NCI-H1436 (cell line): ENCODE measurements at places on chromosomes 5 and 9.

GRCh38 chr5:39755452-39755851, 330.7 kb upstream of the DAB2 start:
- no peak for DNase-seq

DNA sequence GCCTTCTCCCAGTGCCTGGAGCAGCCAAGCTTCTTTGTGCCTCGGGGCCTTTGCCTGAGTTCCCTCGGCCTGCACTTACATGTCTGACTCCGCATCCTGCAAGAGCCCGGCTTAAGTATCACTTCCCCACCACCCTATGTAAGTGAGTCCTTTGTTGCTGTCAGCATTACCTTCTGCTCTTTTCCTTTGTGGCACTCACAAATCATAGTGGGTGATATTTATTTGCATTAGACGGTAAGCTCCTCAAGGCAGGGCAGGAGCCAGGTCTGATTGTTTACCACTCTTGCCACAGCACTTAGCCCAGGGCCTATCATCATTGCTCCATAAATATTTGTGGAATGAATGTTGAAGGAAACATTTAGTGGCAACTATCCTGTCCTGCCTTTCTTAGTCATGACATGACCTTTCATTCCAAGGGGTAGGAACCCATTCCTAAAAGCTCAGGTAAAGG, 4.8 kb downstream of the GM2A start:
- DNase-seq: no peak

DNA sequence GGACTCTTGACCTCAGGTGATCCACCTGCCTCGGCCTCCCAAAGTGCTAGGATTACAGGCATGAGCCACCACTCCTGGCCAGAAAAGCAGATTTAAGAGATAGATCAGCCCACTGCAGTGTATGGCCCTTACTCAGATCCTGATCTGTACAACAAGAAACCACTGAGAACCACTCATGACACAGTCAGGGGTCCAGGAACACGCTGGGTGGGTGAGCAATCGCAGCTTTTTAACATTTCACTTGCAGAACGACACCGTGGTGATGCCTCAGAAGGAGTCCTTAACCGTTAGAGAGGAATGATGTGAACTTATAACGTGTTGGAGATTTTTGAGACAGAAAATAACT, 45.3 kb upstream of the NSMF start:
- no peak for DNase-seq

DNA sequence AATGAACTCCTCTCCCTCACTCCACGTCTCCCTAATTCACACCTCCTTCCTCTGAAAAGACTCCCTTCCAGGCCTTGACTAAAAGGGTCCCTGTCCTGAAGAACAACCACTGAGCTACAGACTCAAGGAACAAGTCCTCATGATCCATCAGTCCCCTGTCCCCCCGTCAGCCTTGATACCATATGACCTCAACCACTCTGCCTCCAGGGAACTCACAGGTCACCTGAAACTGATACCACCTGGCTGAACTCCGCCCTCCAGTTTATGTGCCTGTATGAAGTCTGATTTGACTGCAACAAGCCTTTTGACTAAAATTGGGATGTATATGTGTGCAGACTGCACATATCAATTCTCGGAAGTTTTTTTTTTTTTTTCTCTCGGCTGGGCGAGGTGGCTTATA, 88.7 kb downstream of the UGCG start:
- no peak for DNase-seq

DNA sequence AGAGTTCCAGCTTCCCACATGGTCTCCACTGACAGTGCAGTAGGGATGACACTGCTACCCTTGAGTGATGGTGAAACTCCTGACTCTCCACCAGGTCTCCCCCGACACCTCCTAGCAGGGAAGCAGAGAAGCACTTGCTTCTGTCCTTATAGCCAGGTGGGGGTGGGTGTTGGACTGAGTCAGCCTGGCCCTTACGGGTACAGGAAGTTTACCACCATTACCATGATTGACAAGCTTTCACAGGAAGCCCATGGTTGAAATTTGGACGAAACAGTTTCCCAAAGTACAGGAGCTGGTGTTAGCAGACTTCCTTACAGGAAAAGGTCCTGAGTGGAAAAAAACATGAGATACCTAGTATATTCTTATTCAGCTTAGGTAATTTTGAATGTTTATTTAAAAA, 3.1 kb upstream of the FBXL7 start:
- DNase-seq: no peak

DNA sequence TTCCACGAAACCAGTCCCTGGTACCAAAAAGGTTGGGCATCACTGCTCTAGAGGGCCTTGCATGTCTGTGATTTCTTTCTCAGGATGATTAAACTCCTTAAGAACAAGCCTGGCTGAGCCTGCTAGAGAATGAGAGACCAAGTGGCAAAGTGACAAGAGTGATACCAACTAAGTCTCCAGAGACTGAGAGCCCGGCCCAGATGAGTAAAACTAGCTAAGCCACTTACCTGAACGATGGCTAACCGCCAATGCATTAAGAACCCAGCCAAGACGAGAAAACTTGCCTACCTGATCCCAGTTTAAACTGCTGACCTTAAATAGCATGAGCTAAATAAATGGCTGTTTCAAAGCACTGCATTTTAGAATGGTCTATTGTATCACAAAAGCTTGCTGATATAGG, 5.6 kb upstream of the CCDC152 start:
- no peak for DNase-seq

DNA sequence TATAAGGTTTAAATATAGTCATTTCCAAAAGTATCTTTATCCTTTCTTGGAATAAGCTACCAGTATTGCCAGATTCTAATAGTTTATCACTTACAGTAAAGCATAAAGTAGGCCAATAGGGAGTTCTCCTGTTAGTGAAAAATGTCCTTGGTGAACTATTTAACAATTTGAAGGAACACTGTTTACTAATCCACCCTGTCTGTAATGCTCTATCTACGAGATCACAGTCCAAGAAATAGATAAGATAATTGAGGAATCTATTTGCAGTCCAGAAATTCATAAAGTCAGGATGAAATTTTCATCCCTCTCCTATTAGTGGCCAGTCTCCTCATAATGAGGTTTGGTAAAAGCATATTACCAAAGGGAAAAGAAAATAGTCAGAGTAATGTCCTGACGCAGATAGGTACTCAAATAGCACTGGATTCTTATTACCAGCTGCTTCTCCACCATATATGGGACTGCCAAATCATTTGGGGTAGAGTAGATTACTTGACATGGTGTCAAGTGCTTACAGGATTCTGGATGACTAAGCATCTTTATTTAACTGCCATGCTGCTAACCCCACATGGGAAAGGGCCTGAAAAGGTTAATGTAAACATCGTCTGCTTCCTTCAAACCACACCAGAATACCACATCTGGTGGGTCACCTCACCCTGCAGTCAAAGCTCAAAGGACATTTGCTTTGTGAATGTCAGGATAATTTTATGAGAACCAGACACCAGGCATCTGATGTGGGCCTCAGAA, 808.1 kb downstream of the EFNA5 start:
- DNase-seq: no peak

- DNase-seq: no peak
Observed at GRCh38 chr5:151483647-151484046, 36.2 kb downstream of the SLC36A1 start.

DNA sequence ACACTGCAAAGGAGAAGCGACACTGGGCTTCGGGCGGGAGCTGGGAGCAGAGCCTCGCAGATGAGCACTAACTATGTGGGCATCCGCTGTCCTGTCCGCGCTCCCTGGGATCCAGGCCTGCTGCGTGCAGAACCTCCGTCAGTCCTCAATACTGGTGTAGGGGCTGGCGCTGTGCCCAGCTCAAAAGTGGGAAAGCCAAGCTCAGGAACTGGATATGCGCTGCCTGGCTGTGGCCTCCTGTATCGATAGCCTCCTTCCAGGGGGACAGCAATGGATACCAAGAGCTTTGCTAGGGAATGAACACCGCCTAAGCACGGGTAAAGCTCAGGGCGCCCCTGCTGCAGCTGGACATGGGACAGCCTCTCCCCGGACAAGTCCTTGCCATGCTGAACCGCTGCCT, 270.4 kb downstream of the NSG2 start:
- no peak for DNase-seq

DNA sequence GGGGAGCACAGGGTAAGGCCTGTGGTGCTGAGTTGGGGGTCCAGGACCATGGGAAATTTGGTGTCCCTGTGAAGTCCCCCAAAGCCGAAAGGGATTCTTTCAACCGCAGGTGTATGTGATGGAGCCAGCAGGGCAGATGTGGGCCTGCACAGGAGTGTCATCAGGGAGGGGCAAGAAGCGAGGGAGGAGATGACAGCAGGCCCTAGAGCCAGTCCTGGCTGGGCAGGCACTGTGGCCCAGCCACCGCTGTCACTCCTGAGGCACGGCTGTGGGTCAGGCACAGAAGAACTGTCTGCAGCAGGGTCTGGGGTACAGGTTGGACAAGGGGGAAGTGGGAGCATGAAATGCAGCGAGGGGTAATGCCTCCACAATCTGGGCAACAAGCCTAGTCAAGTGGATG, 4.8 kb downstream of the HK3 start:
- DNase-seq: no peak

GRCh38 chr5:58764199-58764598, 181.3 kb downstream of the RAB3C start:
- DNase-seq: no peak

GRCh38 chr9:37512437-37512836, 26.7 kb downstream of the POLR1E start:
- DNase-seq: no peak

- DNase-seq: no peak
Observed at GRCh38 chr5:140641716-140642115, 2.5 kb downstream of the TMCO6 start.

DNA sequence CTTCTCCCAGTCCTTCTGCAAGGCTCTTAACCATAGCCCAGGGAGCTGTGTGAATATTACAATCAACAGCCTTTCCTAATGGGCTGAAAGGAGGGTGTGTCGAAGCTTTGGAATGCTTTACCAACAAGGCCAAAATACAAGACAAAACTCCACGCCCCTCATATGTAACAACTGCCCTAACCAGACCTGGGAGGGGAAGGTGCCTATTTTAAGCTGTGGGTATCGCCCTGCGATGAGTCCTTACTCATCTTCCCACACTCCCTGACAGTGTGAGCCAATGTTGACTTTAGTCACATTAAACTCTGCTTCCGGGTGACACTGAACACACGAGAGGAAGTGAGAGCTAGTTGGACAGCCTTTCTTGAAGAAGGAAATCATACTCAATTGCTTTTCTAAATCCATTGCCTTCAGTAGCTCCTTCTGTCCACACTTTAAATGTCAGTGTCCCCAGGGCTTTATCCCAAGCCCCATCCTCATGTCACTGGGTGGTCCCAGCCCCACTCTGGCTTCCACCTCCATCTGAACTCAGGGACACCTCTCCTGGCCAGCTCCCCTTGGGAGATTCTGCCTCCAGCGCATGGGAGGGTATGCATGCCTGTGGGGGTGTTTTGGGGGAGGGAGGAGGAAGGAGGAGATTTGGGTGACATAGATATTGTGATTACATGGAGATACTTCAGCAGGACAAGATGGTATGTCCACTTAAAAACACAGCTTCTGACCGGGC, 6.5 kb upstream of the TBC1D9B start:
- DNase-seq: no peak

DNA sequence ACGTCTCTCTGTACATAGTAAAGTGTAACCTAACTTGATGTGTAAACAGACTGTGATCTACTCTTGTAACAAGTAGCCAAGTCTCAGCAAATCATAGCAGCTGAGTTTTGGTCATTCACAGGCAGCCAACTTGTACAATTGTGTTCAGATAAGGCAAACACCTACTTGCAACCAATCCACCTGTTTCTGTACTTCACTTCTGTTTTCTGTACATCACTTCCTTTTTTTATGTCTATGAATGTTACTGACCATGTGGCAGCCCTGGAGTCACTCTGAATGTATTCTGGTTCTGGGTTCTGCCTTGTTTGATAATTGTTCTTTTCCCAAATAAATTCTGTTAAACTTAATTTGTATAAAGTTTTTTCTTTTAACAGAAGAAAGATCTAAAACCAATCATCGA, 26.0 kb downstream of the RLN2 start:
- DNase-seq: no peak

- DNase-seq: no peak
Observed at GRCh38 chr5:157241483-157241882, 24.4 kb upstream of the CYFIP2 start.

DNA sequence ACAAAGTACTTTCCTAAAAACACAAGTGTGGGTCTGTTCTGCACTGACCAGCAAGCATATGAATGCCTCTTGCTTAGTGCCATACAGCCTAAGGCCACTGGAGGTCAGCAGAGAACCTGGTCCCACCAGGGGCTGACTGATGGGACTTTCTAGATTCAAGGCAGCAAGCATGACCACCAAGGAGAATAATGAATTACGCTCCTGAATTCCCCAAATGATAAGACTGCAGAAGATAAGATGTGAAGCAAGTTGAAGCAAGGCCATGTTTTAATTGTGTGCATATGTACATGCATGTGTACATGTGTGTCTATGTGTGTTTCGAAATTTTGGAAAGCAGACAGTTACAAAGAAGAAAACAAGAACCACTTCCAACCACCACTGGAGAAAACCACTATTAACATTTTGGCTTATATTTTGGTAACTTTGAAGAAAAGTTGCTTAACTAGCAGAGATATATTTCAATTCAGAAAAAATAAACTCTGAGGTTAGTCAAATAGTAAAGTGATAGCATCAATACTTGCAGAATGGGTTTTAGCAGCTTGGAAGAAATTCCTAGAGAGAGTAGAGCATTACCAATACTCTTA, 70.5 kb downstream of the ERP44 start:
- DNase-seq: peak; percentile 29

GRCh38 chr5:135326296-135327254, 72.5 kb downstream of the MACROH2A1 start:
- no peak for DNase-seq

DNA sequence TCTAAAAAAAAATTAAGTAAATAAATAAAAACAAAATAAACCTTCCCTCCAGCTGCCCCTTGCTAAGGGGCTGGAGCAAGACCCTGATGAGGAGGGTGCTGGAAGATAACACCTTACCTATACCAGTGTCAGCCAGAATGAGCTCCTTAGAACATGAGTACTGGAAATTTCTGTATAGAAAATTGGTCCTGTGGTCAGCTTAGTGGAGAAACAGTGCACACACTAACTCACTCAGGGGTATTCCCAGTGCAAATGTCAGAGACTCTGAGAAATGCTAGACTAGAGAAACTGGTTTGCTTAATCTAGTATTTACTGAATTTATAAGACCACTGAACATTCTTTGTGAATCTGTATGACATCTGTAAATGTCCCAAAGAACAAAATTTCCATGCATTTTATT, 62.1 kb upstream of the CTXN3 start:
- DNase-seq: no peak

DNA sequence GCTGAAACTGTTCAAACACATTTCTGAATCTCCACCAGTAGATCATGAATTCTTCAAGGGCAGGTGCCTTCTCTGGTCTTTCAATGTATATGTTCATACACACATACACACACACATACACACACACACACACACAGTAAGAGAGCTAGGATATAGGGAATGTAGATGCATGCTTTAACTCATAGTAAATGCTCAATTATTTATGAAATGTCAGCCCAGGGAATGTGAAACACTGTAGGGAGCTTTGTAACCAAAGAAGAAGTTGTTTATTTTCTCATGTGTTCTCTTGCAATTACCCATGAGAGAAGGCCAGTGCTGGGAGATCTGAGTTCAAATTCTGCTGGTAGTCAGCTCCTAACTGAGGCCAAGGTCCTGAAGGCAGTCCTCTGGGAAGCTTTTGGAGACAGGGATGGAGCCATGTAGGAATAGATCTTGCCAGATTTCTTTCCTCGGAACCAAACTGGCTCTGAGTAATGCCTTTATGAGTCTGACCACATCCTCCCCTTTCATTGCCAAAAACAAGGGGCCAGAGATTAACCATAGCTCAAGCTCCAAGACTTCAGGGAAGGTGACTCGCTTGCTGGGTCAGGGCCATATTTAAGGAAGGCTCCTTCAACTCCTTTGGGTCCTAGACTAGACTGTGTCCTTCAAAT, 487.0 kb upstream of the TNC start:
- DNase-seq: no peak

GRCh38 chr5:11918463-11919045, 14.3 kb upstream of the CTNND2 start:
- no peak for DNase-seq
